ENCODE measurements at places on chromosomes 3 and 15.
A peak's percentile ranks its signal among the peaks of the same experiment; 100 is the strongest.

DNA sequence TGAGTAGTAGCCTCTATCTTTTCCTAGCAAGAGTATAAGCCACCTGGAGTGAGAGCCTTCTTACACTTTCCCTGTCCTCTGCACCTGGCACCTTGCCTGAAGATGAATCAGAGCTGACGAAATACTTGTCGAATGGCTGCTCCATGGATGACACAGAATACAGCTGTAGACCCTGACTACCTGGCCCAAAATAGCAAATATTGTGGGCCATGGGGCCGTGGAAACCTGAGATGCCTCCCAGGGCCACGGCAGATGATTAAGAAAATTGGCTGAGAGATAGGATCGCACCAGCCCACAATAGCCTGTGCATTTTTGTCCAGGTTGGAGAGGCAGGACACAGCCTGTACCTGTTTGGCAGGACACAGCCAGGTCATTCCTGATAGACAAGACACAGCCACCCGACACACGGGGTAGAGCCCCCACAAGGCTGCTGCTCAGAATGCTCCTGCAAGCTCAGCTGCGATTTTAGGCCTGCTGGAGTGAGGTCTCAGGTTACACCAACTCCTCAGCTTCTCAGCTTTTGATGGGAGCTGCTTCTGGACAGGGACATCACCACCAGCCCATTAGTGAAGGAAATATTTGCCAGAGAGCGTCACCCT, 22.9 kb upstream of the TPM1 start:
- no peak for DNase-seq

- no peak for DNase-seq
Measured at GRCh38 chr3:63355809-63356208, 77.7 kb downstream of the SYNPR start.

DNA sequence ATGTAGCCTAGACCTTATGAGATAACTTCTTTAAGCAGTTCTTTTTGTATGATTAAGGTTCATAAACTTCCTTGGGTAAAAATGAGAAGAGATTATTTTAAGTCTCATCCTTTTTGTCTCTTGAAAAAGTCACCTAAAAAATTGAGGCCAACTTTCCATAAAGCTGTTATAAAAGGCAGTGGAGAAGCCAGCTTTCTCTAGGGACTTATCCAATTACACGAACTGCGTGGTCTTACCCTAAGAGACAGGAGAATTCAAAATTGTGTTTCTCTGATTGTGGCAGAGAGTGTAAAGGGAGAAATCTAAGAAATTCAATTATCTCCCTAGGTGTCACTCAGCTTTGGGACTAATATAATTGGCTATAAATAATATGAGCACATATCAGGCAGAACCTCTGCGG, 262.0 kb downstream of the SHOX2 start:
- DNase-seq: no peak

DNA sequence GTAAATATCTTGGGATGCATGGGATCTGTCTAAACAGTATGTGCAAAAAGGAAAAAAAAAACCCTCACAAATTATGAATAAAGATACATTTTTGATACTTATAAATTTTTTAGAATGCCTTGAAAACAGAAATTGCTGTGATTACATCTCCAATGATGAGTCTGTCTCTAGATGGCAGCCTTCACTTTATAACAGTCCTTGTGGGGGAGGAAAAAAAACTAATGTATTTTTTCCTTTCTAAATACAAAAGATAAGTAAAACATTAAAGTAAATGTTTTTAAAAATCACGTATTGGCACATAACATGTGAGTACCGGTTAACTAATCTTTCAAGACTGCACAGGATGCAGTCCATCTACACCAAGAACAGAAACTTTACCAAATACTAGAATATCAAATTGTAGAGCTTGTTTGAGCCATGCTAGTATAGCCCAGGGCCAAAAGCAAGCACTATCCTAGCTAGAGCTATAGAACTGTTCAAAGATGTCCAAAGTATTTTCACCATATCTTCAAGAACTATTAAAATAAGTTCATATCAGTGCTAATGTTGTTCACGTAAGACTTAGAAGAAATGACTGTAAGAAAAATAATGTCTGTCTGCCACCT, 206.4 kb downstream of the STAG1 start:
- no peak for DNase-seq

GRCh38 chr3:179227349-179227748, 23.6 kb downstream of the KCNMB3 start:
- no peak for DNase-seq

- DNase-seq: peak; percentile 38
Measured at GRCh38 chr3:185176750-185177359, 24.0 kb upstream of the C3orf70 start.

DNA sequence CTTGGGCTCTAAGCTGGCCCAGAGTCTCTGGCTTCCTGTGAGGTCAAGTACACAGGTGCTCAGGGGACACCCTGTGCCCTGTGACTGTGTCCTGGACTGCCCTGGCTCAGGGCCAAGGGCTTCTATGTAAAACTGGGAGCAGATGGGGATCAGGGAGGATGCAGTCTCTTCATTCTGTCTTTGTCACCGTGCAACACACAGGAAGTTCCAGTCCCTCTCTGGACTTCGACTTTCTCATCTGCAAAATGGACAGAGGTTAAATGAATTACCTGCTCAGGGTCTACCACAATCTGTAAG, 61.9 kb upstream of the TLE3 start:
- peak; percentile 24 for DNase-seq

- peak; percentile 4 for DNase-seq
Measured at GRCh38 chr3:77147836-77148578, 108.1 kb downstream of the ROBO2 start.

GRCh38 chr3:54349691-54350090, 227.3 kb downstream of the CACNA2D3 start:
- no peak for DNase-seq

DNA sequence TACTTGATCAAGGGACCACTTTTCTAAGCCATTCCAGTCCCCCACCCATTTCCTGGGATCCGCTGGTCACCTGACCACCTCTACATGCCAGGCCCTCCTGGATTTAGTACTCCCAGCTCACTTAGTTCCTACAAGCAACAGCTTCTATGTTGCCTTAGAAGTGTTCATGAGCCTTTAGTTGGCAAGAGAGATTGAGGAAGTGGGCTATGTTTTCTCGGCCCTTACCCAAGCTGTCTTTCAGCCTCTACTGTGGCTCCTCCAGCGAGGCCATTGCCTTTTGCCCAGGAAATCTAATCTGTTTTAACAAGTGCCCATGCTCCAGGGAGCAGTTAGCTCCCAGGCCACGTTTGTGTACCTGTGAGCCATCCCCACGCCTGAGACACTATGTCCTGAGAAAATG, 4.5 kb upstream of the PRKAR2A start:
- no peak for DNase-seq

DNA sequence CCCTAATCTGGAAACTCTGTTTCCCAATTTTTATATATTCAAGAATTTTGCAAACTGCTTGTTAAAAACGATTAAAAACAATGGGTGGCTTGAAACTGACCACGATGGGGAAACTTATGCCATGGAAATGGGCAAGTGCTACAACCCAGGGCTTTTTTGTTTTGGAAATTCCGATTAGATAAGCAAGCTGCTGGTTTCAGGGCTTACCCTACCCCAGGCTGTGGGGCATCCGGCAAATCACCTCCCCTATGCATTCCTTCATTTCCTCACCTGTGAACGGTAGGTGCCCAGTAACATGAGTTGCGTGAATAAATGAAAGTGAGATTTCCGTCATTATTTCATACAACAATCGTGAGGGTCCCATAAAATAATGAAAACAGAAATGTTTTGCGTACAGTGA, 34.3 kb downstream of the ST6GAL1 start:
- no peak for DNase-seq

DNA sequence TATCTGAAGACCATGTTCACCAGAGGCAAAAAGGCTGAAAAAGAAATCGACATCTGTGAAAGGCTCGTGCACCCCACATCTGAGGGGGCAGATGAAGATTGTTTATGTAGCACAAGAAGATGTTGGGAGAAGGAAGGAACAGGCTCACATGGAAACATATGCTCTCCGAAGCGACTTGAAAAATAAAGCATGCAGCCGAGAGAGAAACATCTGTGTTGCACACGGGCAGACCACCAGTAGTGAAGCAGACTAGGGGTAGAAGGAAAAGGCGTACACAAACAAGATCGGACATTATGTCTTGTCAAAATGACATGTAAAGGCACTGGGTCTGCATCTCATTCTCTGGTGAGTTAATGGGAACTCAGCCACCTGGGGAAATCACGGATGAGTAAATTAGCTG, 356.5 kb downstream of the ZIC4 start:
- no peak for DNase-seq

- no peak for DNase-seq
Measured at GRCh38 chr3:174192471-174192870, 666.7 kb upstream of the NAALADL2 start.

DNA sequence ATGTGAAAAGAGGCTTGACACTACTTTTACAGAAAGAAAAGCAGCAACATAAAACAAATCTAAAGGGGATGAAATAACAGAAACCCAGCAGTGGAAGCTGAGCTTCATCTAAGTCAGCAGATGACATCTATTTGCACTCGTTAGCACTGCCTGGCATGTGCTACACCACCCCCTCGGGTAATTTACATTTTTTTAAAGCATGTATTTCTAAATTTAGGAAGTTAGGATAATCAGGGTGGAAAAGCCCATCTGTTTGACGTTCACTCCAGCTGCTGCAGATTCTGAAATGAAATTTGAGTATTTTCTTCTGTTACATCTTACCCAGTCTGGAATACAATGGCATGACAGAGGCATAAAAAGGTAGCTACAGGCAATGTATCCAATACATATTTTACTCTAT, 20.7 kb downstream of the IGSF11 start:
- no peak for DNase-seq

DNA sequence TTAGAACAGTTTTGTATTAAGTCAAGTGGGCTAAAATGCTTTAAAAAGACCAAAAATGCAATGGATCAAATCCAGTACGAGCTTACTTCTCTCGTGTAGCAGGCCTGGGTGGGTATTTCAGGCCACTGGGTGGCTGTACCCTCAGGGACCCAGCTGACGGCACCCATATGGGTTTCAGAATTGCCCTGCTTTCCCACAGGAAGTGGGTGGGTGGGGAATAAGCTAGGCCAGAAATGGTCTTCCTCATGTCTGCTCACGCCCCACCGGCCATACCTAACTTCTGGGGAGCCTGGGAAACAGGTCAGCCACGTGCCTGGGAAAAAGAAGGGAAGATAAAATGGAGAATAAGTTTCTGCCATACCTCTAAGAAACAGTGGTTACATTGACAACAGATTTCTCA, 20.3 kb downstream of the GPR160 start:
- DNase-seq: no peak

GRCh38 chr15:95883064-95883463, 447.4 kb upstream of the NR2F2 start:
- no peak for DNase-seq

DNA sequence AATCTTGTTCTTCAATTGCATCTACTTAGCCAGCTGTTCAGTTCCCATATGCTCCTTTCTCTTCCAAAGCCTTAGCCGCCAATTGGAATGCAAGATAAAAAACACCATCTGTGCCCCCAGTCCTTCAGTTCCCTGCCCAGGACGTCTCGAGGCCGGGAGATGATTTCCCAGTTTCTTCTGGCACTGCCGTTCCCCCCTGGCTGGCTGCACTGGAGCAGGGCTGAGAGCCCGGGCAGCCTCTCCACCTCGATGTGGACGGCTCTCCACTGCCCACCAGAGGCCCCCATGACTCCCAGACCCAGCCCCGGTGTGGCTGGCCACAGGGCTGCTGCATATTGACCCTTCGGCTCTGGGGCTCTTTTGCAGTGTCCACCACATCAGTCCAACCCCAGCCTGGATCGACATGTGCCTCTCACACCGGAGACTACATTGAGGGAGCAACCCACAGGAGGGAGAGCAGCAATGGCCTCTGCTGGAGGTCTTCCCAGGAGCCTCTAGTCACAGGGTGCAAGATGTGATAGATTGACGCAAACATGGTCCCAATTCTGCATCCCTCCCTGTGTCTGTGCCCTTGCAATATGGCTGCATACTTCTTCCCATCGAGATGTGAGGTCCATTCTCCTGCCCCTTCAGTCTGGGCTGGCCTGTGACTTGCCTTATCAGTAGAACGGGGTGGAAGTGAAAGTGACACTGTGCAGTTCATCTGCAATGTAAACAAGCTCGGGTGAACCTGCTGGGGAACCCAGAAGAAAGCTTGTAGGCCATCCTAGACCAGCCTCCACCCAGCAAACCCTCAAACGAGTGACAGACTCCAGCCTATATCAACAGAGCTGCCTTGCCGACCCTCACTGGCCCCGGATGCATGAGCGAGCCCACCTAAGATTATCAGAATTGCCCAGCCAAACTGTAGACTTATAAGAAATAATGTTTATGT, 52.3 kb upstream of the PRR20G start:
- no peak for DNase-seq

DNA sequence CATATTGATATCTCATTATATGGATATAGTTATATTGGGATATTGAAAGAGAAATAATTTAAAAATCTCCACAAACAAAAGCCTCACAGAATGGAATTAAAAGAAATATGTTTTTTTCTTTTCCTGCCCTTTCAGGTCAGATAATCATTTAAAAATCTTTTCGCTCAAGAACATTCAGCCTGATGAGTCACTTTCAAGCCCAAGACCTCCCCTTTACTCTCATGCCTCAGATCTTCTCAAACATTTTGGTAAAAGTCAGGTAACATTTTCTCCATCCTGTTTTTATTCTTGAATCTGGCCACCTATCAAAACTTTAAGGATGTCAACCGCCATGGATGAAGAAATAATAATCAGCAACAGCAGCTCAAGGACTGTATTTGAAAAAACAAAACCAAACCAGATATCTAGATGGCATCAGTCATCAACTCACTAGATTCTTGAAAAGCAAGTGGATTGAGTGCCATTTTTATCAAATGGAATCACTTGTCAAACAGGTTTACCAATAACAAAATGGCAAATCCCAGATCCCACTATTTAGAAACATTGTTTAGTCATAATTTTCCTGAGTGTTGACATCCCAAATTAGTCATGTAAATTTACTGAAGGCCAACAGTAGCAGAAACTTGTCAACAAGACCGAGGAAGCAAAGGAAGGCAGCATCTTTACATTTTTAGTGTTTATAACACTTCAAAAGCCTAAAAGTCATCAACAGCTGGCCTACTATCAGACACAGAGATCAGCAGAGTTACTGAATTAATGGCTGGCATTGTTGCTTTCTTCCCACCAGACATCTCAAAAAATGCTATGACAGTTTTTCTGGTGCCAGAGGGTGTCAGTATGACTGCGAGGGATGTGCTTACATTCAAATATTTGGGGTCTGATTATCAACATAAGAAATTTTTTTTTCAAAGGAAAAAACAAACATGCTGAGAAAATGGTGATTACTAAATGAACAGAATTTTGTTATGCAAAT, 444.7 kb downstream of the MAGI1 start:
- no peak for DNase-seq

DNA sequence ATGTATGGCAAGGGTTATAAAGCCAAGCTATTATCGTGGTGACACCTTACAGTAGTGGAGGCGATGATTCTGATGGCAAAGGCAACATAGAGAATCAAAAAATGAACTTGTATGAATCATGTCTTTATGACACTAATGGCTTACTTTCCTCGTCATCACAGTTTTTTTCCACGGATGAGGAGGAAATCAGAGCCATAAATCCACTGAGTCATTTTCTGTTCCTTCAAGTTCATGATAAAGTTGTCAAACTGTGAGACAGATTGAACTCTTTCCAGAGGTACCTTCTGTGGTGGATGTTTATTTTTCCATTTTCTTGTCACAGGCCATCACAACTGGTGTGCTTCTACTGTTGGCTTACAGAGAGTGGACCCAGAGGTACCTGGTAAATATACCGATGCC, 8.5 kb downstream of the TMEM212 start:
- DNase-seq: no peak

GRCh38 chr3:152359385-152360248, 90.9 kb downstream of the MBNL1 start:
- DNase-seq: no peak

GRCh38 chr3:12590096-12590495, 33.2 kb downstream of the MKRN2 start:
- no peak for DNase-seq

GRCh38 chr3:141360888-141361598, 7.3 kb upstream of the ZBTB38 start:
- peak; percentile 20 for DNase-seq
